Right cardiac atrium (tissue), 5 donors: ENCODE measurements at places on chromosomes 2 and 18. TPM values are rescaled to one million over a fixed set of nuclear protein-coding genes. Genes with fewer than 3 reads are reported as not detected.

PPIG gene
- total RNA-seq = 41.8 TPM

RASGRP3 gene
- total RNA-seq = 38.2 TPM

TMEM37 gene
- total RNA-seq = 8.0 TPM

GALNT13 gene
- total RNA-seq = 3.6 TPM

SEMA4C gene
- 23.5 TPM for total RNA-seq

DYNAP gene
- not detected for total RNA-seq

COX5B gene
- 893 TPM for total RNA-seq

RGPD3 gene
- total RNA-seq = 0.09 TPM

DNA sequence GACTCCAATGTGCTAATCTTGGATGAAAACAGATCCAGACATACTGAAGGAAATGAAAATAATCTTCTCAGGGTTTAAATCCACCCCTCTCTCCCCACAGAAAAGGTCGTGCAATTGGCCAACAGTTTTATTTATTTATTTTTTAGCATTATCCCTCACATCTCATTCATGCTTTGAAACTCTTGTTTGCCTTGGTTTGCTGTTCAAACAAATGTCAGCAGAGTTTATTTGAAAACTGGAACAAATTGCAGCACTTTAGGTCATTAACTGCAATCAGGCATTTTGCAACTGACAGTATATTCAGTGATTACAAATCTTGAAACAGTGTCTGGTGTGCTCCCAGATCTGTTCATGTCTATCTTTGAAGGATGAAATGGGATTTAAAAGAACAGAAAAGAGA, 220.6 kb downstream of the SLC4A10 start:
- no peak for DNase-seq

GRCh38 chr2:202091476-202091875, 18.4 kb downstream of the KIAA2012 start:
- DNase-seq = no peak

GRCh38 chr2:133418021-133418420, 150.2 kb downstream of the NCKAP5 start:
- DNase-seq = no peak

DNA sequence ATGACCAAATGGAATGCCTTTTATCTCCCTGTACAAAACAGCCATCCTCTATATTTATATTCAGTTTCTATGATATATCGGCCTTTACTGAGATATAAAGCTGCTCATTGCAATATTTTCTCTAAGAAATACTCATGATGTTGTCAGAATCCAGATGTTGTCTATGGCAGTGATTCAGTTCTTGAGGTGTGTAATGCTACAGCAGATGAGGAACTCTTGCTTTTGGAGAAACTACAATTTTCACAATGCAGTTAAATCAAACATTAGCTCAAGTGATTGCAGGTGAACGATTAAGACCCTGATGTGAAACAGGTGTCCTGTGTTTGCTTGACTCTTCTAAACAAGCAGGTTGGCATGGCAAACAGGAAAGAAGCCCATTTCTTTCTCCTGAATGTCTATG, 256.2 kb upstream of the CDH20 start:
- no peak for DNase-seq

- DNase-seq = no peak
Observed at GRCh38 chr18:23438608-23439366, 14.3 kb upstream of the RIOK3 start.

GRCh38 chr2:182324665-182325064, 102.2 kb downstream of the PDE1A start:
- DNase-seq = no peak

GRCh38 chr2:176388861-176389260, 119.6 kb downstream of the MTX2 start:
- DNase-seq = no peak

DNA sequence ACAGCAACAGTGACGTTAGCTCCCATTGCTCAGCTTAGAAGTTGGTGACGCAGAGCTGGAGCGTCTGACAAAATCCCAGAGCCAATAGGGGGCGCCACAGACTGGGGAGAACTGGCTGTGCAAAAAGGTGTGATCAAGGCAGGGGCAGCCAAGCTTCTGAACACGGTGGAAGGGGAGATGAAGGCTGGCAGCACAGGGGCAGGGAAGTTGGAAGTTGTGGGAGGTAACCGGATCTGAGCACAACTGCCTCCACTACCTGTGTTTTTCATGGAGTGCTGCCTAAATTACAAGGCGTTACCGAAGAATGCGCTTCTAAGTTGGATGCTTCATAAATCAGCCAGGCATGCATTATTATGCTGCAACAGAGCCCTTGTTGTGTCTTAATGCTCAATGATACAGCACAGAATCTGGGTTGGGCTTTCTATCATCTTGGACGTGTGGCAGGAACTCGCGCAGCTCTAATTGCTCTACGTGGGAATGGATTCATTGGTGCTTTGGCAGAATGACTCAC, 370.0 kb downstream of the SLC4A3 start:
- peak; percentile 42 for DNase-seq

GRCh38 chr2:212409560-212409959, 129.0 kb downstream of the ERBB4 start:
- DNase-seq = no peak

- no peak for DNase-seq
Observed at GRCh38 chr2:191593622-191594385, 84.1 kb upstream of the NABP1 start.

DNA sequence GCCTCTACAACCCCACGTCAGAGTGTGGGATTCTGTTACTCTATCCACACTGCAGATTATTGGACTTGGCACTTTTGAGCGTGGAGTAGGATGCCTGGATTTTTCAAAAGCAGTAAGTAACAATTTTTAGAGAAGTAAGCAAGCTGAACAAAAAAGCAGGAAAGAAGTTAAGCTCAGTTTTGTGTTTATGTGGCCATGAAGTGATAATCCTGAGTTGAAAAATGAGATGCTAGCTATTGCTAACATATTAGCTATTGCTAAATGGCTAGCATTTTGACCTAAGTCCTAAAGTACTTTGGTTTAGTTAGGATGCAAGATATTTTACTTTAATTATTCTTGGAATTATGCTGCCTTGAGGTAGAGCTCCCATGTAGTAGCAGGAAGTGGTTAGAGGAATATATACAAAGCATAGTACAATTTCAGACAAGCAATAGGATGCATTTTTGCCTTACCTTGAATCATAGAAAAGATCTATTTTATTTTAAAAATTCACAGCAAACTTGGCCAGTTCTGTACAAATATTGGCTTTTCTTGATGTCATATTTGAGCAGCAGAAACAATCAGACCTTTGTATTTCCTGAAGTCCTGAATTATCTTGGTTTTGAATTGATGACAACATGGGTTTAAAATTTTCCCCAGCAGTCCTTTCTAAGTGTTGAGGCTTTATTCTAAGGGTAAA, 74.6 kb downstream of the COX7A2L start:
- DNase-seq = no peak

DNA sequence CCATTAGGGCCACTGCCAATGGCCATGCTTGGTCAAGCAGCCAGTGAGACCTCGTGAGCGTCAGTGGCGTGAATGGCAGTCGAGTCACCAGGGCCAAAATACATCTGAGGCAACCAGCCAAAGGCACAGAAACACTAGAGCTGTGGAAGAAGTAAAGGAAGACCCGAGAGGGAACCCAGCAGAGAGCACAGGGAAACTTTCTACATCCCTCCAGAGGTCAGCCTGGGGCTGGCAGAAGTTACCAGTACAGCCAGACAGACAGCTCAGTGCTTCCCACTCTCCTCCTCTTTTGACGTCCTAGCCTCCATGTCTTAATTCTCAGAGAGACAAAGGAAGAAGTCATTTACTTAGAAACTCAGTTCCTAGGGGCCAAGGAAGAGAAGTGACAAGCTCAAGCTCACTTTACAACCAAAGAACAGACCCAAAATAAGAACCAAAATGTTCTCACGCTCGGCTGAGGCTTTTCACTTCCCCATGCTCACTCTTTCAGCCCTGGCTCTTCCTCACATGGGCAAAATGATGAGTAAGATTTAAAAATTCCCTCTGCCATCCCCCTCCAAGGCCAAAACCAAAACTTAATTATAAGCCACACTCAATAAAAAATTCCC, 8.7 kb downstream of the CYRIA start:
- DNase-seq = peak; percentile 72

- no peak for DNase-seq
Observed at GRCh38 chr2:208224802-208225201, 30.1 kb downstream of the IDH1 start.

DNA sequence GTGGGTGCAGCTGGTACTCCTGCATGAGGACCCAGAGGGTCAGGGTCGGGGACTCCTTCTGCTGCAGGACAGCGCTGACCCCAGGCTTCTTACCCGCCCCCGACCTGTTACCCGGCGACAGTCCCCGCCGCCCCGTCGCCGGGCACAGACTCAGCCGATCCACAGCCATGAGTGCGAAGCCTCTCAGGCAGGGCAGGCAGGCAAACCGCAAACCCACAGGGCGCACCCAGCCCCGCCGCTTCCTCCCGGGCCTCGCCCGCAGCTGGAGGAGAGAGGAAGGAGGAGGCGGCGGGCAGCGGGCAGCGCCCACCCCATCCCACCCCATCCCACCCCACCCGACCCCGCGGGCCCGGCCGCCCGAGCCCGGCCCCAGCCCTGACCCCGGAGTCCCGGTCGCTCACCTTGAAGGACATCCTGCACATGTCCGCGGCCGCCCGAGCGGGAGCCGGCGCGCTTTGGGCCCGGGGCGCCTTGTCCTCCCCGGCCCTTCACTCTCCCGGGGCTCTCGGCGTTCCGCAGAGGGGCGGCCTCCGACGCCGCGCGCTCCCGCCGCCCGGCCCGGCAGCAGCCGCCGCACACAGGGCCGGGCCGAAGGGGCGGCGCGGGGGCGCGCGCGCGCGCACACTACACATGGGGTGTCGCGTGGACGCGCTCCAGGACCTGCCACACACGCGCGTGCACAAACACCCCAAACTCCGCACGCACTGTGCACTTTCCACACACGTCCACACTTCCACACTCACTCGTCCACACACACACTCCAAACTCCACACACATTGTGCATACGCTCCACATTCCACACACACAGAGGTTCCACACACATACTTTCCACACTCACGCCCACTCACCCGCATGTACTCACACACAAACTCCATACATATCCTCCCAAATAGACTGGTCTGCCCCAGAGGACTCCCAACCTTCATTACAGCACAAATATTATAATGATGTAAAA, at the start of gene ANKRD29:
Gene ANKRD29 (minus strand): TSS at position 603 of the 955 bp plus-strand sequence. CDS start 181 bp downstream, at position 422.
- DNase-seq = peak; percentile 51

DNA sequence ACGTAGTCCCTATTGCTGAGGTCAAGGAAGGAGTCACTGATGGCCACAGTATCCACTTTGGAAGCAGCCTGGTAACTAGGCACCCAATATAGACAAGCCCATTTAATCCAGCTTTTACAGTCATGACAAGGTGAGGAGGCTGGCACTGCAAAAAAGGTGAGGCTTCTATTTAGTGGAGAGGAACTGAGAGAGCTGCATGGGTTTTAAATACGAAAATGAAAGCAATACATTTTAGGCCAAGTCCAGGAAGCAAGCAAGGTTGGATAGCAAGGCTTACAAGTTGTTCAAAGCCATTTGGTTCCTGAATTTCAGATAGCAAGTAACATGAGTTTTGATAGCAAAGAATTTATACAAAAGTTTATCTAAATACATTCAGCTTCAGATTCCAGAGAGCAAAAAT, 80.4 kb downstream of the SGPP2 start:
- no peak for DNase-seq

GRCh38 chr2:238098901-238099713, 1.0 kb upstream of the ESPNL start:
- DNase-seq = peak; percentile 19

DNA sequence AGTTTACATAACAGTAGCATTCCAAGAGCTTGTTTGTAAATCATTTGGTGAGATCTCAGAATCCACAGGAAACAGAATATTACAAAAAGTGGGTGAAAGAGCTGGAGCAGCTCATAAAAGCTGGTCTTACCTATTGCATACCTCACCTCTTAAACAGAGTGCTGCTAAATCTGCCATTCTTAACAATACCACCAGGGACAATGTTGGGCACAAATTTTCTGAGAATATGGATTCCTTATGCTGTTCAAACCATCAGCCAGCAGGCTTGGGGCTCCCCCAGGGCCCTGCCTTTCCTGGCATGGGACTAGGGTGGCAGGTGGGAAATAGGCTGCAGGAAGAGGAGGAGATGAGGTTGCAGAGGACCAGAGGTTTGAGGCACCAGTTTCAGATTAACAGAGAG, 55.6 kb downstream of the TGFA start:
- DNase-seq = no peak

DNA sequence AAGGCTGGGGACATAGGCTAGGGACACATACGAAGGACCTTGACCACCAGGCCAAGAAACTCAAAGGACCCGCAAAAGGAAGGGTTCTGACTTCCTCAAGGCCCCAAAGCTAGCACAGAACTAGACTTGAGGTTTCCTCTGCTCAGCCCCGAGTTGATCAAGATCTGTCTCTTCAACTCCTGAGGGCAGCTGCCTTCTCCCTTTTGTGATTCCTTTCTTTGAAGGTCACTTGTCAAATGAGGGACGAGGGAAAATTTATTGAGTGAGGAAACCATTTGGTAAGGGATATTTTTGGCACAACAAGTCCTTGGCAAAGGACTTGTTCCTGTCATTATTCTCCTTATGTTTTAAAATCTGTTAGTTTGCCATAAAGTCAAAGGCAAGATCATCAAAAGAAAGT, 12.3 kb upstream of the ROCK2 start:
- no peak for DNase-seq

DNA sequence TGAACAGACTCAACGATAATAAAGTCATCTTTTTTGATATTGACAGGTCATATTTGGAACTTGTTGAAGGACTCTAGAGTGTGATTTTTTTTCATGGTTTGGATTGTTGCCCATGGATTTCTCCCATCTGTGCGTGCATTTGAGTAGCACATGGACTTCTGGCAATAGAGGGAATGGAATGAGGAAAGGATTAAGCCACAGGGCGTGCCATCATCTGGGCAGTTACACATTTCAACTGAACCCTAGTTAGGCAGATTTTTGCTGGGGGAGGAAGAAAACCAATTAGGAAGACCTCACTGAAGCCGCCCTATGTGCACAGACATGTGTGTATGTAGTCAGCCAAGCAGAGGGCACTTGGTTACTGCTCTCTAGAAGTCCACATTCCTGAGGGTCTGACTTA, 72.6 kb downstream of the TPGS2 start:
- no peak for DNase-seq

- no peak for DNase-seq
Observed at GRCh38 chr2:146079216-146079615, 1559.3 kb upstream of the ZEB2 start.

- no peak for DNase-seq
Observed at GRCh38 chr18:57234346-57234745, 87.5 kb downstream of the BOD1L2 start.

- no peak for DNase-seq
Observed at GRCh38 chr2:15918761-15919356, 21.5 kb upstream of the MYCN start.

DNA sequence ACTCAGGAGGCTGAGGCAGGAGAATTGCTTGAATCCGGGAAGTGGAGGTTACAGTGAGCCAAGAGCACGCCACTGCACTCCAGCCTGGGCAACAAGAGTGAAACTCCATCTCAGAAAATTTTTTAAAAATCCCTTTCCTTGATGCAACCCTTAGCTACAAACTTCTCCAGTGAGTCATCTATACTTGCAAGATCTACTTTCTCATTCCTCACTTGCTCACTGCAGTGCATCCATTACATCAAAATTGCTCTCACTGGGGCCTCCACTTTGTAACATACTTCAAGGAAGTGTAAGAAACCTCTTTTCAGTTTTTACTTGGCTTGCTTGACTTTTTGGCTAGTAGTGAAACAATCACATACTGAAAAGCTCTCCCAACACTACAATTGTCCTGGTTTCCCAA, 65.3 kb downstream of the REEP1 start:
- no peak for DNase-seq
